SHP77 treated with DMSO at 0.1 percent for 48 hours (cell line): ENCODE measurements at places on chromosomes 3 and 15.
A peak's percentile ranks its signal among the peaks of the same experiment; 100 is the strongest.

GRCh38 chr3:45280232-45280631 is 54.1 kb upstream of the TMEM158 start:
- no peak for DNase-seq

DNA sequence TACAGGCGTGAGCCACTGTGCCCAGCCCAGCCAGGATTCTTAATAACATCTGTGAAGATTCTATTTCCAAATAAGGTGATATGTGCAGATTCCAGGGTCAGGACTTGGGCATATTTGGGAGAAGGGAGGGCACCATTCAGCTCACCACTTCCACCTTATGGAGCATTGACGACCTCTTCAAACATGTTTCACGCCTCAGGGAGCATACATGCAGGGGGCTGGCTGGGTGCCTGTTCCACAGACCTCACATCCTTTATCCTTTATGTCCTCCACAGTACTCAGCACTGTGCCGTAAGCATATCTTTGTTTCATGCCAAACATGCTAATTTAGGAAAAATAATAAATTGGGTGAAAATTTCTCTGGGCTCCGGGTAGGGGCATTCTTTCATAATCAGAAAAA is 229.0 kb downstream of the THSD4 start:
- no peak for DNase-seq

DNA sequence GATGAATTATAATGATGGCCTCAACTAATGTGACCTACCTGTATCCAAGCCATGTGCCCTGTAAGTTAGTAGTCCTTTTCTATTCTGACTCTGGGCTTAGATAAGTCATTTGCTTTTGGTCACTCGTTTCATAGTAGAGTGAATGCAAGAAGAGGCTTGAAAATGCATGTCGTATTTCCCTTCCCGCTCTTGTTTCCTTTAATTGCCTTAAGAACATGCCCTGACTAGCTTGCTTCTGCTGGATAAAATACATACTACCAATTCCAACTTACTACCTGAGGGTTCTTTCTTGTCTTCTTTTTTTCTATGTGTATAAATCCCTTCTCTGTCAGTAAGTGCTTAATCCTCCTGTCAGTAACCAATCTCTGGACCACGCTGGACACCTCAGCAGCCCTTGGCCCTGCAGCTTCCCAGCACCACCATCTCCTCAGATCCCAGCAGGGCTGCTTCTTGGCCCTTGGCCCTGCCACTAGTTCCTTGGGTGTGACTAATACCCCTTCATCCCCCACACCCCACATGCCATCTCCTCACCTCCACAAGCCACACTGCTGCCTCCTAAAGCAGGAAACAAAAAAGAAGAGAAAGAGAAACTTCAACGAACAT is 771.7 kb downstream of the IGSF11 start:
- DNase-seq = no peak

DNA sequence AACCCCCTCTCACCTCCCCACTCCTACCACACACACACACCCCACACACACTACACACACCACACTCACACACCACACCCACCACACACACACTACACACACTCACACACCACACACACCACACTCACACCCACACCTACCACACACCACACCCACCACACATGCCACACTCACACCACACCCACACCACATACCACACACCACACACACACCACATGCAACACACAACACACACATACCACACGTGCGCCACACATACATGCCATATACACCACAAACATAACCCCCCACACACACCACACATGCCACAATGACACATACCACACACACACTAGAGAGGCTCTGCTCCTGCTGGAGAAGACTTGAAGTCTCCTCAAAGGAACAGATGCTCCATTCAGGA is 5.9 kb upstream of the ITPKA start:
- no peak for DNase-seq

GRCh38 chr3:37770336-37770735 is 91.3 kb upstream of the CTDSPL start:
- no peak for DNase-seq

DNA sequence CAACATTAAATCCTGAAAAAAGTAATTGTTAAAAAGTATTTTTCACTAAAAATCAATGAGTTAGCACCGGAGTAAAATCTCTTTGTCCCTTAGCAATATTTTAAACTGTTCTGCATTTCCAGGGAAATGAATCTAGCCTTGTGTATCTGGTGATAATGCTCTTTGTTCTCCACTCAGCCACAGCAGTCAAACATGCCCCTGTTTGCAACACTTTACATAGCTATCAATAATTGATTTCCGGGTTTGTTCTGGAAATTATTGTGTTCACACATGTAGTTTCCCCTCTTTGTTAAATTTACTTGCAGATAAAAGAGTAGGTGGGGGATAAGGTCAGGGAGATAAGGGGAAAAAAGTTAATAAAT is 3.6 kb upstream of the A4GNT start:
- no peak for DNase-seq

- peak; percentile 14 for DNase-seq
These were observed at the start of gene SPTSSB for GRCh38 chr3:161371441-161372320. Gene SPTSSB, minus strand, starts transcription at chr3:161371517. Its CDS starts 25,194 bp downstream, at chr3:161346323.

DNA sequence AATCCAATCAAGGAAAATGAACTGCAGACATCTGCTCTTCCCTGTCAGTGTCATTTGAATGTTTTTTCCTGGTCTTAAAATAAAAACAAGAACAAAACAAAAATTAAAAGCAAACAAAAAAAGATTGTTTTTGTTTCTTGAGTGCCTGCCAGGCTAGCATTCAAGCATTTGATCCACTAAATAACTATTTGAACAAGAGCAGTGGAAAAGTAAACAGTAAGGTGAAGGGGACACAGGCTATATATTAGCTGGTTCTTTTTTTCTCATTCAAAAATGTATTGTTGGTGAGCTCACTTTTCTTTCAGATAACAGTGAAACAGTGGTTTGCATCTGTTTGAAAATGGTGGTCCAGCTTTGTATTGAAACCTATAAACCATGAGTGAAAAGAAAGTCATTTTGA is 586.9 kb upstream of the SGO1 start:
- DNase-seq = no peak

GRCh38 chr3:107989661-107990060 is 101.2 kb downstream of the CD47 start:
- no peak for DNase-seq

GRCh38 chr3:68136411-68136810 is 482.0 kb upstream of the SUCLG2 start:
- no peak for DNase-seq

- no peak for DNase-seq
These were observed 23.4 kb downstream of the STAC start for GRCh38 chr3:36403661-36404060.

GRCh38 chr3:72727172-72727571 is 121.1 kb downstream of the SHQ1 start:
- no peak for DNase-seq

GRCh38 chr3:153633407-153633806 is 471.4 kb downstream of the RAP2B start:
- DNase-seq = no peak

DNA sequence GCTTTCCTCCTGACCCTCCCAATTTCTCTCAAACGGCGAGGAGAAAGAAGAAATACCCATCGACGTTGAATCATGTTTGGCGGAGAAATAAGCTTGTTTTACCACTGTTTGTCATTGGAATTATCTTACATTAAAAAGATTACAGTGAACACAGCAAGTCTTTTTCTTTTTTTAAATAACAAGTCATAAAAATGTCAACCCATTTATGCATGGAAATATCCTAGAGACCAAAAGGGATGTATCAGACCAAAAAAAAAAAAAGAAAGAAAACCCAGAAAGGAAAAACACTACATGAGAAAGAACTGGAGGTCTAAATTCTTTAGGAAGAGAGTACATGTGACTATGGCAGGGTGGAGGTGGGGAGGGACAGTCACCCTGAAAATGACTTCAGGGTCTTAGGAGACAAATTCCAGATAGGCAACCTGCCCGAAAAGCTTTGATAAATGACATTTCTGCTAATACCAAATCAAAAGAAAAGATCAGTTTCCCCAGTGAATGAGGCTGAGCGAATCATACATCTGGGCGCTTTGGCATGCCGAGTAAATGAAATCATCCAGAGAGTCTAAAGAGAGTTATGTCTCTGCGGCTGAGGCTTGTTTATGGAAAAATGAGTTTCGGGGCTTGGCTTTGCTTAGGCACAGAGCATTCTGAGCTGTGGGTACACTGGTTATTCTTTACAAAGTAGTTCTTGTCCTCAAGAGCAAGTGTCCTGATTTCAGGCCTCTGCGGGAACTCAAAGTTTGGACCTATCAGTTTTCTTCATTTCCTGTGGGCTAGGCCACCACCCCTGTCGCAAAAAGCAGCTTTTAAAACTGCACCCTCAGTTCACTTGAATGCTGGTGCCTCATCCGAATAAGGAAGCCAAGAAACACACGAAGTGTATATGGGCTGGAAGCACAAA is 110.1 kb upstream of the TGFBR2 start:
- DNase-seq = no peak

GRCh38 chr15:100265641-100266035 is 76.1 kb downstream of the ADAMTS17 start:
- no peak for DNase-seq

DNA sequence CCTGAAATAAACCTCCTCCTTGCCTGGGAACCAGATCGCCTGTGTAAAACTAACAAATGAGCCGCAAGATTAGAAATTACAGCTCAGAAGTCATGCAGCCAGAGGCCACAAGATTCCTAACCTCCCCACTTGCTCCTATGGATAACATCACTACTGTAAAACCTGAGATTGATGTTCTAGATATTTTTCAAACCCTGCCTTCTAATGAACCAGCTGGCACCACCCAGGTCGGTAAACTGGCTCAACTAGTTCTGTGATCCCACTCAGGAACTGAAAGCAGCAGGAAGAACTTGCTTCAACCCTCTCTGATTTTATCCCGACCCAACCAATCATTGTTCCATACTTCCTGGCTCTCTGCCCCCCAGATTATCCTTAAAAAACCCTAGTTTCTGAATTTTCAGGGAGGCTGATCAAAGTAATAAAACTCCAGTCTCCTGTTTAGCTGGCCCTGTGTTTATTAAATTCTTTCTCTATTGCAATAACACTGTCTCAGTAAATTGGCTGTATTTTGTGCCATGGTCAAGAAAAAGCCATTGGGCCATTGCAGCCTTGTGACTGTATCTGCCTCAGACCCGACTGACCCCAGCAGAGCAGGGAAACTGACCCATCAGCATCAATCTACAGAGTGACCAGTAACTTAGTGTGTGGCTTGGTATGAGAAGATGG is 98.9 kb downstream of the RPLP1 start:
- DNase-seq = no peak

DNA sequence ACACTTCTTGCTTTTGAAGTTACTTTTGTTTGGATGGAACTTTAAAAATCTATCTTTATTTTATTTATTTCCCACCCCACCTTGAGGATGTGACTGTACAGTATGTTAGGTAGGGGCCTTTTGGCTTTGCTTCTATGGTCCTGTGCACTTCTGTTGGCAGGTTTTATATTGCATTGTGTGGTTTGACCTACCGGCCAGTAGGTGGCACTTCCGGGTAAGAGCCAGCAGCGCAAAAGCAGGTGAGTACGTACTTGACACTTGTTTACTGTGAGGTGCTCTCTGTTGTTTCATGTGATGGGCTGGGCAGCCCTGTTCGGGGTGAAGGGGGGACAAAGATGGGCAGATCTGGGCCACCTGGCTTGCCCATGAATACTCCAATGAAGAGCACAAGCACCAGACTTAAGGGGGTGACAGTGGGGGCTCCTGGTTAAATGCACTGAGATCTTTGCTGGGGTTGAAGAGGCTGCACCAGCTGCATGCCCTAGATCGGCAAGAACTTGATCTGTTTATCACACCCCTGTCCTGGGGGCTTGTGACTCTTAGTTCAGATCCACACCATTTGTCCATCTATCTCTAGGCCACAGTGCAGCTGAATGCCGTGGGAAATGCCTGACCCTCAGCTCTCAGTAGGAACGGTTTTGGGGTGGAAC is 131.6 kb downstream of the NLGN1 start:
- DNase-seq = peak; percentile 33

DNA sequence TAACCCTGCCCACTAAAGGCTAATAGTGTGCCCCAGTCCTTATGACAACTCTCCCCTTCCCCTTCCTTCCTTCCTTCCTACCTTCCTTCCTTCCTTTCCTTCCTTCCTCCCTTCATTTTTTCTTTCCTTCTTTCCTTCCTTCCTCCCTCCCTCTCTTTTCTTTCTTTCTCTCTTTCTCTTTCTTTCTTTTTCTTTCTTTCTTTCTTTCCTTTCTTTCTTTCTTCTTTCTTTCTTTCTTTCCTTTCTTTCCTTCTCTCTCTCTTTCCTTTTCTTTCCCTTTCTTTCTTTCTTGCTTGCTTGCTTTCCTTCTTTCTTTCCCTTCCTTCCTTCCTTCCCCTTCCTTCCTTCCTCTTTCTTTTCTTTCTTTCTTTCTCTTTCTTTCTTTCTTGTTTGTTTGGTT is 28.2 kb upstream of the SUSD5 start:
- no peak for DNase-seq

- no peak for DNase-seq
These were observed 72.4 kb downstream of the SENP2 start for GRCh38 chr3:185658504-185658912.

DNA sequence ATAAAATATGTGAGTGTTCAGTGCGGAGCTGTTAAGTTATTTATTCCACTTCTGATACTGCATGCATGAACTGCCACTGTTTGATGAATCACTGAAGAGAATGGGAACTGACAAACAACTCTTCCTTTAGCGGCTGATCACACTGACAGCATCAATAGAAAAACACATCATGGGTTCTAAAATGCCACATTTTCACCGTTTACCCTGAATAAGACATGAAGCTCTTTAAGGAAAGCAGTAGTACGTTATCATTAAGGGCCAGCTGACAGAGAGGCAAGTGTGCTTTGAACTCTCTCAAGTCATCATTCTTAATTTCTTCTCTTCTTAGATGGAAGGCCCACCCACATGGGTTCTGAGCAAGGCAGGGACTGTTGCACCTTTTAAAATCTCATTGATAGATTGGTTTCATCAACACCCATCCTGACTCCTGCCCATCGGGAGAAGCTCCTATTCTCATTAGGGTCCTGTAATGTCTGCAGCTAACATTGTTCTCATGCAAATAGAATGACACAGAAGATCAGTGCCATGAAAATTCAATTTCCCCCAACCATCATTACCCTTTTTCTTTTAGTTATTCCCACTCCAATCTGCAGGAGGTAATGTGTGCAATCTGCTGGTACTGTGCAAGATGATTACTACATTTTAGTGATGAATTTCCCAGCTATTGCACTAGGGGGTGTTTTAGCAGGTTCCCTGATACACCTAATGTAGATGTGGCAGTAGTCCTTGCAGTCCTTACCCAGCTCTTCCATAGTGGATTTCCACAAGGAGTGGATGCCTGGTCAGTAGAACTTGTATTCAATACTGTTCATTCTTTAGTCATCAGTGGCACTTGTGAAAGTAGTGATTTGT is 119.1 kb downstream of the ROBO2 start:
- DNase-seq = no peak
